Stimulated activated CD8-positive, alpha-beta memory T cell treated with anti-CD3 and anti-CD28 coated beads, Interleukin-7, amount 100 ng/mL, for 4 hours (primary cell): ENCODE measurements at places on chromosomes 6 and 20.

- no peak for DNase-seq
These were observed 38.6 kb upstream of the EYS start for GRCh38 chr6:65745614-65746013.

DNA sequence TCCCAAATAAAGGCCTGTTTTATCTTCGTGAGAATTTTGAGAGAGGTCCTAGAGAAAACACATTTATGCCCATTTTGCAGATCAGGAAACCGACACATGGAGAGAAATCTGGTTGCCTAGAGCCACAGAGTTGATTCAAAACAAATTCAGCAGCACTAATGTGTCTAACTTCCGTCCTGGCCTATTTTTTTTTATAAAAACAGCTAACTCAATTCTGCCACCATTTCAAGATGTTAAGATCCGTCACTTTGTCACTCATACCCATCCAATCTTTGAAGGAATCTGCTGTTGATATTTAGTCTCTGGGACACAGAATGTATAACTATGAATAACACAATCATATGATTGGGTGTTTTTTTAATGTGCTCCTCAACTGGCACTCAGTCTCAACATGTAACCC is 611.1 kb upstream of the ARID1B start:
- DNase-seq, result no peak

DNA sequence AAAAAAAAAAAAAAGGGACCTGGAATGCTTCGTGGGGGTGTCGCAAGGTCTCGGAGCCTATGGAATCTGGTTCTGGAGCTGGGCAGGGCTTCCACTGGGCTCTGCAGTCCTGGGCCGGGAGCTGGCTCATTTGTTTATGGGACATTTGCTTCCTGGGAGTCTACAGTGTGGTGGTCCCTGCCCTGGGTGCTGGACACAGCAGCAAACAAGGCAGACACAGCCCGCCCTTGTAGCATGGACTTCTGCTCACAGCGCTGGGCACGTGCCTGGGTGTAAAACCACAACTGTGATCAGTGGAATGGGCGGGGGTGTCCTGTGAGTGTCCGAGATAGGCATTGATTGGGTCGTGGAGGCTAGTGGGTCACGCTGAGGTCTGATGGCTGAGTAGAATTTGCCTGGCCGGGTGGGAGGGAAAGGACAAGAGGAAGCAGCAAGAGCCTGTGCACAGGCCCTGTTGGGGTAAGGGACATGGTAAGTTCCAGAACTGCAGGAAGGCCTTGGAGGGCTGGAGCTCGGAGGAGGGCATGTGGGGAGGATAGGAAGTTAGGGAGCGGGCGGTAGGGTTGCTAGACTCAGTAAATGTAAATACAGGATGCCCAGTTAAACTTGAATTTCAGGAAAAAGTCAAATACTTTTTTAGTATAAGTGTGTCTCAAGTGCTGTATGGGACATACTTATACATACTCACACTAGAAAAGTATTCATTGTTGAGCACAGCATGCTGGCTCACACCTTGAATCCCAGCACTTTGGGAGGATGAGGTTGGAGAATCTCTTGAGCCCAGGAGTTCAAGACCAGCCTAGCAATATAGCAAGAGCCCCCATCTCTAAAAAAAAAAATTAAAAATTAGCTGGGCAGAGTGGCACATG is 61.3 kb upstream of the PMEPA1 start:
- DNase-seq, result no peak

DNA sequence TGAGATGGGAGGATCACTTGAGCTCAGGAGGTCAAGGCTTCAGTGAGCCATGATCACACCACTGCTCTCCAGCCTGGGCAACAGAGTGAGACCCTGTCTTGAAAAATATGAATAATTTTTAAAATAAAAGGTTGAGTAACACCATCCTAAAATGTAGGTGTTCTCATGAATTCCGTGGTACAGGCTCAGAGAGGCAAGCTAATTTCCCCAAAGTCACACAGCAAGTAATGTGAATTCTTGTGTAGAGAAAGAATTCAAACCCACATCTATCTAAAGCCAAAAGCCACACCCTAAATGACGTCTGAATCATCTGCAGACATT is 80.5 kb downstream of the ZNF217 start:
- DNase-seq, result no peak

GRCh38 chr6:66866801-66867200 is 1159.8 kb upstream of the EYS start:
- DNase-seq, result no peak

GRCh38 chr6:83117802-83118201 is 50.3 kb downstream of the DOP1A start:
- no peak for DNase-seq

DNA sequence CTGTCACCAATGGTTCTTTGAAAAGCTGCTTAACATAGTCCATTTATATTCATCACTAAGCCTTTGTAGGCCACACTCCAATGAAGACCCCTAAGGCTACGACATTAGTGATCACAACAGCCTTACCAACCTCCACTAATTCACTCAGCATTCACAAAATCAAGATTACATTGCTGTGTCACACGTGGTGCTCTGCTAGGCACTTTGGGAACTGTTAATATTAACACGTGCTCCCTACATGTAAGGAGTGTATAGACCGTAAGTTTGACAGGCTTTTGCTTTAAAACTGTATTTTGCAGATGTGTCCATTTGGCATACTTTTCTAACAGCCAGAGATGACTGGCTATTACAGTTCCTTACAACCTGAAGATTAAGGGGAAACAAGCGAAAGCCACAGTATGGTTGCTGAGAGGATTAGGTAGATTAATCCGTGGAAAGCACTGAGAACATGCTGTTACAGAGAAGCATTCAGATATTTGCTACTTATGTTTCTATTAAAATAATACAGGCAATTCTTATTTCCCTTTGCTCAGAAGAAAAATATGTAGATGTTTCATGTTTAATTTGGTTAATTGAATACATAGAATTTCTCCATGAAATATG is 69.7 kb downstream of the SAMD3 start:
- no peak for DNase-seq

GRCh38 chr6:1082285-1082935 is 229.5 kb upstream of the FOXQ1 start:
- DNase-seq, result no peak

DNA sequence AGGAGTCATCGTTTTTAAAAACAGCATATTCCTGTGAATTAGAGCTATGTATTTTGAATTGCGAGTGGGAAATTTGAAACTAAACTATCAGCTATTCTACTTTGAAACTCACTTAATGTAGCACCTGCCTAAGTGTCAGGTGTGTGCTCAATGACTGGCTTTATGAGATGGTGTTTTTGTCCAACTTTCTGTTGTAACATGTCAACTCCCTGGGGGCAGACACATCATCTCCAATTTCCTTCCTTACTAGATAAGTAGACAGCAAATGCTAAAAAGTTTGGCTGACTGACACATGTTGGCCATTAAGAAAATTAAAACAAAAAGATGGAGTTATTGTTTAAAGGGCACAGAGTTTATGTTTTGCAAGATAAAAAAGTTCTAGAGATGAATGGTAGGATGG is 226.9 kb downstream of the TFAP2B start:
- no peak for DNase-seq

GRCh38 chr20:38129893-38130609 is 35.0 kb downstream of the TGM2 start:
- no peak for DNase-seq

- DNase-seq, result no peak
These were observed 13.3 kb downstream of the ADISSP start for GRCh38 chr20:3754276-3754630.

DNA sequence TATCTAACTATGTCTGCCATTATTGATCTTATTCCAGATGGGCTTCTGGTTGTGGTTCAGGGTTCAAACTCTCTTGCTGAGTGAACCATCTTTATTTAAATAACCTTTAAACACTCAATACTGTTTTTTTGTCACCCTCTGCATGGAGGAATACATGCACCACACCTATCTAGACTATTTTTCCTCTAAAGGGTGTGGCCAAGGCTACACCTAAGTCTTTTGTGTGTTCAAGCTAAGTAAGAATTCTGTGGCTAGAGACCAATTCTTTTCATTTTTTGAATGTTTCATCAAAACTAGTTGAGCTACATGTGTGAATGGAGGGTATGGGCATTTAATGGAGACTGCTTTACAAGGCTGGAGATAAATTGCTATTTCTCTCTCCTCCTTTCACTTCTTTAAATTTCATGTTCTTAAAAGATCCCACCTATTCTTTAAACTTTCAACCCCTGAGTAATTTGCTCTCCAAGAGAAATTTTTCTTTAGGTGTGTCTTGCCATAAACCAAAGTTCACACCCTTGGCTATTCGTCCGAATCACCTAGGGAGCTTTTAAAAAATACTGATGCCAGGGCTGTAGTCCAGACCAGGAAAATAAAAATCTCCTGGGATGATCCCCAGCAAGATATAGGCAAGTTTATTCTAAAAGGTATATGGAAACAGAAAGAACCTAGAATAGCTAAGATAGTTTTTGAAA is 24.8 kb upstream of the MBOAT1 start:
- DNase-seq, result no peak

DNA sequence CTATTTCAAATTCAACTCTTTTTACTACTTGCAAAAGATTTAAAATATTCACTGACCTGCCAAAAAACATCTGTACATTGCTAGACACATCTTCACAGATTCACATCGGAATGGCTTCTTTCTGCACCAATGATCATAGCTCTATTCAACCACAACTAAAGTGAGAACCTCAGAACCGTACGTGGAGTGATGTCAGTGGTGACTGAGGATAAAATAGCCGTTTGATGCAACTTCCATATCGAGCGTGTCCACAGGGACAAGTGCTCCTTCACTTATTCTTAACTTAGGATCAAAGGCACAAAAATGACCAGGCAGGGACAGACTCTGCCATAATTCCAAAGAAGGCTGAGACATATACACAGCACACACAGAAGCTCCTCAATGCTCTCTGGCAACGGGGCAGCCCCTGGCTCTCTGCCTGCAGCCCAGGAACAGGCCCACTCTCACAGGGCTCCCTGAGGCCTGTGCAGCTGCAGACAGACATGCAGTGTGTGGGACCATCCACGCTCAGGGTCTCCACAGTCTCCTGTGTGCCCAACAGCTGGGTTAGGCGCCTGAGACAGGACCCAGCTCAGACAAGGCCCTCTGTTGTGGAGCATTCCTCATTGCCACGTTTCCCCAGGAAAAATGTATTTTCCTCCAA is 22.8 kb downstream of the FYN start:
- DNase-seq, result no peak

DNA sequence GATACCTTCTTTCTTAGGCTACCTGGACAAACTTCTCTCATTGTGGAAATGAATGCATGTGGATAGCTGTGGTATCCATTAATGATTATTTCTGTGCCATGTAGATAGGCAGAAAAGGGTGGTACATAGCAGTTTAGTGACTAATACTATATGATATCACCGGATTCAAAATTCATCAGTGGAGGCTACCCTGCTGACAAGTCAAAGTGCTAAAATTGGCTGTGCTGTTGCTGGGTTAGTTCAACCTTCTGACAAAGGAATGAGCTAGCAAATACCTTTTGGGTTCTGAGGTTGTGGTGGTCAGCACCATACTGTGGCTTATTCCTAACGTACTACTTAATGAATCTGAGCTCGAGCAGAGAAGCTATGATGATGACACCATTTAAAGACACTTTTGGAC is 109.1 kb downstream of the TFAP2B start:
- DNase-seq, result no peak

- no peak for DNase-seq
These were observed 16.0 kb downstream of the DSE start for GRCh38 chr6:116386581-116387299.

DNA sequence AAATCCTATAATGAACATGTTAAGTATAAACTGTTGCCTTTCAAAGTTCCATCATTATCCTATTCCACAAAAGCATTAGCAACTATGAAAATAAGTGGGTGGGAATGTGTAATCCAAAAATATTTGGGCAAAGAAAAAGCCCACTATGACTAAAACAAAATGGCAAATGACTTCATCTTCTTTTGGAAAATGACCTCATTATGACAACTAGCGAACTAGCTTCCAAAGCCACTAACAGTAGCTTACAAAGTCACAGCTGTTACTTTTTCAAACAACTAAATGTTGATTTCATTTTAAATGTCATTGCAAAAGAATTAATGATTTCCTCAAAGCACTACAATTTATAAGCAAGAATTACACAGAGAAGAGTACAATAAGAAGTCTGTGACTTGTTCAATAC is 49.8 kb upstream of the RUNX2 start:
- no peak for DNase-seq

DNA sequence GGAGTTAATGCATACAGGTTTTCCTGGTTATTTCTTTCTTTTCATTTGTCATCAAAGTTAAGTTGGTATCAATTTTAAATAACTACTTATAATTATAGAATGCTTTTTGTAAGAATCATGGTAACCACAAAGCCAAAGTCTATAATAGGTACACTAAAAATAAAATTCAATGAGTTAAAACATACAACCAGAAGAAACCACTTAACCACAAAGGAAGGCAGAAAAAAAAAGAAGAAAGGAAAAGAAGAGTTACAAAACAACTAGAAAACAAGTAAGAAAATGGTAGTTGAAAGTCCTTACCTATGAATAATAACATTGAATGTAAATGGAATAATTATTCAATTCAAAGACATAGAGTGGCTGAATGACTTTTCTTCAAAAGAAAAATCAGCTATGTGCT is 45.6 kb downstream of the THBS2 start:
- DNase-seq, result no peak

DNA sequence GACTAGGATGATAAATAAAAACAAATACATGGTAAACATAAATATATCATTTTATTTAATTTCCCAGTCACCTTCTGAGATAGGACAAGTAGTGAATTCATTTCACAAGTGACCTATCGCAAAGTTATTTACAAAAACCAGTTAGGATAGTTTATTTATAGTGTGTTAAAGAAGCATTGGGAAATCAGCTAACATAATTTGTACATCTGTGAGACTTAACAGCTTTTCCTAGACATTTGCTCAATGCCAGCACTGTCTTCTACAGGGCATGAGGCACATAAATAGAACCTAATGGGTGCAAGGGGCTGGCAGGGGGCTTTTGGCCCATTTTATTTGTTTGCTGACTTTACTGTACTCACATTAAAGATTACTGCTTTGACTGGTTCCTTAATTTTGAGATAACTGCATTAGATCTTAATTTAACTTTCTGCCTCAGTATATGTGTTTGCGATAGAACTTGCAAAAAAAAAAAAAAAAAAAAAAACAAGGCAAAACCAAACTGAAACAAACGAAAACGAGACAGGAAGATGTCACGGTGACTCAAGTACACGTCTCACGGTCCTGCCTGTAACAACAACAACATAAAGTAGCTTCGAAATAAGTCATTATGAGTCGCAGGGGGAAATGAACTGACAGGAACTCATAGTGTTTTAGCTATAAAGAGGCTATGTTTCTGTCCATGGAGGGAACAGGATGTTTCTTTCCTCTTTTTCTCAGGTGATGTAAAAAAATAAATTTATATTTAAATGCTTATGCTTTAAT is 133.7 kb upstream of the GMDS start:
- no peak for DNase-seq

GRCh38 chr20:11120431-11120830 is 446.6 kb upstream of the JAG1 start:
- no peak for DNase-seq

GRCh38 chr20:51169813-51170212 is 146.9 kb upstream of the KCNG1 start:
- DNase-seq, result no peak
